B cell (primary cell): ENCODE measurements at places on chromosomes 3 and 15.
A peak's percentile ranks its signal among the peaks of the same experiment; 100 is the strongest.

DNA sequence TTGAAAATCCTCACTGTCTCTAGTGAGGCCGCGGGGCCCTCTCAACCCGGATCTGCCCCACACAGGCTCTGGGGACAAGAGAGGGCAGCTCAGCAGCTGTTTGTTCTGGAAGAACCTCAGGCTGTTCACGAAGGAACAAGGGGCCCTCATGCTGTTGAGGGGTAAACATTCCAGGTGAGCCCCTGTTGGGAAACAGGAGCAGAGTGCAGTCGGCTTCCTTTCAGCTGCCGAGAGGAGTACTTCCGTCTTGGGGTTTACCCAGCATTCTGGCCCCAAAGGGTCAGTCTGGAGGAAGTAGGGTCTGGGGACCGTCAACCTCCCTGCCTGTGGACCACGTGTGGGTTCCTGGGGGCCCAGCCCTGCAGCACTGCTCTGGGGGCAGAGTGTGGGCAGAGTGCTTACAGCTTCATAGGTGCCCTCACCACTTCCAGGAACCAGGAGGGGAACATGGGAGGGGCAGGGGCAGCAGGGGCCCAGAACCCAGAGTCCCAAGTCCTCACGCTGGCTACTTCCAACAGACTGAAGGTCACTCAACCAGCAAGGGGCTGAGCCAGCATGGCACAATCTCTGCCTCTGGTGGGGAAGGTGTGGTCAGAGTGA lies 49.2 kb upstream of the CTSH start:
- DNase-seq = no peak

DNA sequence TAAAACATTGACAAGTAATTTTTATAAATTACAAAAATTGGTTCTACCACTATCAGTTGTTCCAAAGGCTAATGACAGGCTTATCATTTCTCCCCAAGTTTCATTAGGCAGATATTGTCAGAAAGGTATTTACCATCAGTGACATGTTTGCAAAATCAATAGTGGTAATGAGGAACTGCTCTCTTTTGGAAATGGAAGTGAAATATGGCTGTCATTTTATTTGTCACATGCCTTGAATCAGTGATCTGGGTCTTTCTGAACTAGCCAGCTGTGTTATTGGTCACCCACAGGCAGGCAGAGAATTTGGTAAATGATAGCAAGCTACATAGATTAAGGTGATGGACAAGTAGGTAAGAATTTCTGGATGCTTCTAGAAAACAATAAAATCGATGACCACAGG lies 268.0 kb upstream of the ARHGEF26 start:
- DNase-seq = no peak

GRCh38 chr3:128435561-128435960 lies 31.1 kb downstream of the DNAJB8 start:
- DNase-seq = no peak

DNA sequence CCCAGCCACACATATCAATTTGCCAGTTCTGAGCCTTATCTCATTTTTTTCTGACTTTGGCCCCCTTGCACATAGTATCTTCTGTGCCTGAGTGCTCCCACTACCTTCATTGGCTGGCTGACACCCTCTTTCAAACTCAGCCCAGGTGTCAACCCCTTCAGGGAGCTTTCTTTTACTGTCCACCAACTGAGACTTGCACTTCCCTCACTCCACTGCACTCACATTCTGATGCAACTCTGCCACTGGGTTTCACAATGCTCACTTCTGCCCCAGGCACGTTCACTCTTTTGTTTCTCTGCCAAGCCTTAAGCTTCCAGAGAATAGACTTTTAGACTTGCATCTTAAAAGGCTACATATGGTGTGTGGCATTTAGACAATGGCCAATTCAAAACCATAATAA lies 101.5 kb upstream of the CBLB start:
- no peak for DNase-seq

DNA sequence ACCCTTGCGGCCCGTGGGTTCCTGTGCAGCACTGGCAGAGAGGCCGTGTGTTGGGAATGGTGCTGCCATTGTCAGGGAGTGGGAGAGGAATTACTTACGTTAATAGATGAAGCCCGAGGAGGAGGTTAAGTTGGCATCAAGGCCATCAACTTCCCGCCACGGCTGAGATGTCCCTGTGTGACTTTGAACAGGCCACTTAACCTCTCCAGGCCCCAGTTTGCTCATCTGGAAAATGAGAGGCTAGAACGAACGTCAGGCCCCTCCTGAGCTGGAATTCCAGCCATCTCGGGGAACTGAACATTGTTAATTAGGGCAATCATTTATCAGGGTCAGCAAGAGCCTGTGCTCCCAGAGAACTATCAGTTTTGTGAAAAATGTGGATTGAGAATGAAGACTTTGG lies 91.4 kb upstream of the MYZAP start:
- DNase-seq = no peak

- no peak for DNase-seq
Observed at GRCh38 chr3:182957676-182958266, 22.6 kb downstream of the DCUN1D1 start.

DNA sequence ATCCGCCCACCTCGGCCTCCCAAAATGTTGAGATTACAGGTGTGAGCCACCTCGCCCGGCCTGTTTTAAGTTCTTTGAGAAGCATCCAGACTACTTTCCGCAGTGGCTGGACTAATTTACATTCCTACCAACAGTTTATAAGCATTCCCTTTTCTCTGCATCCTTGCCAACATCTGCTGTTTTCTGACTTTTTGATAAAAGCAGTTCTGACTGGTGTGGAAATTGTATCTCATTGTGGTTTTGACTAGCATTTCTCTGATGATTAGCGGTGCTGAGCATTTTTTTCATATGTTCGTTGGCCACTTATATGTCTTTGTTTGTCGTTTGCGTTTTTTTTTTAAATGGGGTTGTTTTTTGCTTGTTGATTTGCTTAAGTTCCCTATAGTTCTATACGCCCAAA lies 208.4 kb upstream of the DPPA4 start:
- no peak for DNase-seq

DNA sequence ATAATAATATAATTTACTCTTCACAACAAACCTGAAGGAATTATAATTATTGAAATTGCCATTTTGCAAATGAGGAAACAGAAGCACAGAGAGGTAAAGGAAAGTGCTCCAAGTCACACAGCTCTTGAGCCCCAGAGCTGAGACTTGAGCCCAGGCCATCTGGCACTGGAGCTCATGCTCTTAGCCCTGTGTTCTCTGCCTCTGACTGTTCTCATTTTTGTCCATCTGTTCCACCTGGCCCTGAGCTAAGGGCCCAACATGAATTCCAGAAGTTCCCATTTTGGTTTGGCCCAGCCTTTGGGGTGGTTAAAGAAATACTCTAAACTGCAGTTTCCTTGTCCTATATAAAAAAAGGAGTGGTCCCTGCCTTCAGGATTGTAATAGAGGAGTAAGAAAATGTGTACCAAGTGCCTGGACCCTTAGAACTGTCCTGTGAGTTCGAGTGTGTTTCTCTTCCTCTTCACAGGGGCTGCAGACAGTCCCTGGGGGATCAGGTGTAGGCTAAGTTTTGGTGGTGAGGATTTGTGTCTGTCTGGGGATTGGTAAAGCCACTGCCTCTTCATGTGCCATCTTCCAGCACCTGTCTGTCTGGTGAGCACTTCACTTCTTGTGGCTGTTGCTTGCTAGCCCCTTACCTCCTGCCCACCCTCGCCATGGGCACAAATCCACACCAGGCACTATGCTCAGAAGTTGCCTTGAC lies 91.8 kb downstream of the DNAJB8 start:
- peak; percentile 32 for DNase-seq

DNA sequence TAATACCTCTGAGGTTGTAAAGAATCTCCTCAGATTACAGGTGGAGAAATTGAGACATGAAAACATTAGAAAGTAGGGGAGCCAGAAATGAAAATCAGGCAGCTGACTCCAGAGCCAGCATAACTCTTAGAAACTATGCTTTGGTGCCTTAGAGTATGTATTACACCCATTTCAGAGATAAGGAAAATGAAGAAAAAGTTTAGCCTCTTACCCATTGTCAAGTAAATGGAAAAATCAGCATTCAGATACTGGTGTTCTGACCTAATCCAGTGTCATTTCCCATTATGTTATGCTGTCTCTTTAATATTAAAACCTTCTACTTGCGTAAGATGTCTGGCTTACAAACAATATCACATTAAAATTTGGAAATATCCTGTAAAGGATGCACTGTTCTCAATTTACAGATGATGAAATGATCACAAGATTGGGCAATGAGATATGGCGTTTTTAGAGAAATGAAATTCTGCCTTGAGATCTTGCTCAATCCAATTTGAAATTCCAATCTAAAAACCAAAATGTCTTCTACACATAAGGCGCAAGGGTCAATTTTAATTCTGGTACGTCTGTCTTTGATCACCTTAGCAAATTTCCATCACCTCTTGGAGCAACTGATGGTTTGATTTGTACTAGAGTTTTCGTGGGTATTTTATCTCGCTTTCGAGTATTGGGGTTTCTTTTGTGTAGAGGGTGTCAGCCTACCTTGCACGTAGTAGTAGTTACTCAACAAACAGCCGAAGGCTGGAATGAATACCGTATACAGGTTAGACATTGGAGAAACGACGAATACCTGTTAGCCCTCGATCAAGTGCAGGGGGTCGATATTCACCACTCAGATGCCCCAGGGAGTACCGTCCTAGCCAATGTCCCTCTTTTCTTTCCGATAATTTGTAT lies 902 bp upstream of the ZCWPW2 start:
- no peak for DNase-seq

DNA sequence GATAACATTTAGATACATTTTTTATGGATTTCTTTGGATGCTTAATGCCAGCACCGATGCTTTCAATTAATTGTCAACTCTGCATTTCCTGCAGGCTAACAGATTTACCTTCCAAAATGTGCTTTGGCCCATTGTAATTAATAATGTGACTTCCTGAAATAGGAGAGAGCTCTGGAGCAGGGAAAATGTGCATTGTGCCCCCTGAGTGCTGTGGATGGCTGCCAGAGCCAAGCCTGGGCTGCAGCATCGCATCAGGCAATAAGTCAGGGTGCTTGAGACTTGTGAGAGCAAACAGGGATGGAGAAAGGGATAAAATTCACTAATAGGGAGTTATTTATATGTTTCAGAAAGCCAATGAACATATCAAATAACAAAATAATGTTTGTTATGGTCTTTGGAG lies 133.8 kb downstream of the MOBP start:
- no peak for DNase-seq

DNA sequence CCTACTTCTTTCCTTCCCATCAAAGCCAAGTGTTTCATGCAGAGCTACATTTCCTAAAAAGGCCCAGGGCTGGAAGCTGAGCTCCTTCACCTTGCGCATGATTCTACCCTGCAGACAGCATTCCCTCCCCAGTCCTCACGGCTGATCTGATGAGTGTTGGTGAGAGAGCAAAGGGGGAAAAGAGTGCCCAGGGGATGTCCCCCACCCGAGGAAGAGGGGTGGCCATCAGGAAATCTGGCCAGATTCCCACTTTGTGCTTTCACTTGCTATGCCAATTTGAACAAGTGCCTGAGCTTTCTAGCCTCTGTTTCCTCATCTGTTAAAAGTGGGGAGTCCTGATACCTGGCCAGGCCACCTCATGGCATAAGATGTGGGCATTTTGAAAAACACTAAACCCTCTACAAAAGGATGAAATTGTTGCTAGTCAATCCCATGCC lies 231.0 kb upstream of the TLE3 start:
- no peak for DNase-seq

GRCh38 chr3:162512488-162512887 lies 1015.9 kb downstream of the OTOL1 start:
- DNase-seq = no peak

DNA sequence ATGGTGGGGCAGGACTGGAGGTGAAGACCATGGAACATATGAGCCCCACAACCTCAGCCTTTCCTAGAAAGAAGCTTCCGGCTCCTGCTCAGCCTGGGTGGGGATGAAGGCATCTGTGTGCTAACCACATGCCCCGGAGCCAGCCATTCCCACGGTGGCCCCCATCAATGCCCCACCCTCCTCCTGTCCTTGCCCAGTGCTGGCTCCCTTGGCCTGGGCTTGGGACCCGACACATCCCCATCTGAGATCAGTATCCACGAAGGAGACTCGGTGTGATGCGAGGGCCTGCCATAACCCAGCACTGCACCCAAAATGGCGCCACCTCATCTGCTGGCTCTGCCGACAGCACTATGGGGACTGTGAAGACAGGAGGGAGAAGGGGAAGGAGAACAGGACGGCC lies 16.5 kb upstream of the PLXND1 start:
- DNase-seq = no peak

- no peak for DNase-seq
Observed at GRCh38 chr15:27232876-27233275, 261.9 kb downstream of the GABRG3 start.

DNA sequence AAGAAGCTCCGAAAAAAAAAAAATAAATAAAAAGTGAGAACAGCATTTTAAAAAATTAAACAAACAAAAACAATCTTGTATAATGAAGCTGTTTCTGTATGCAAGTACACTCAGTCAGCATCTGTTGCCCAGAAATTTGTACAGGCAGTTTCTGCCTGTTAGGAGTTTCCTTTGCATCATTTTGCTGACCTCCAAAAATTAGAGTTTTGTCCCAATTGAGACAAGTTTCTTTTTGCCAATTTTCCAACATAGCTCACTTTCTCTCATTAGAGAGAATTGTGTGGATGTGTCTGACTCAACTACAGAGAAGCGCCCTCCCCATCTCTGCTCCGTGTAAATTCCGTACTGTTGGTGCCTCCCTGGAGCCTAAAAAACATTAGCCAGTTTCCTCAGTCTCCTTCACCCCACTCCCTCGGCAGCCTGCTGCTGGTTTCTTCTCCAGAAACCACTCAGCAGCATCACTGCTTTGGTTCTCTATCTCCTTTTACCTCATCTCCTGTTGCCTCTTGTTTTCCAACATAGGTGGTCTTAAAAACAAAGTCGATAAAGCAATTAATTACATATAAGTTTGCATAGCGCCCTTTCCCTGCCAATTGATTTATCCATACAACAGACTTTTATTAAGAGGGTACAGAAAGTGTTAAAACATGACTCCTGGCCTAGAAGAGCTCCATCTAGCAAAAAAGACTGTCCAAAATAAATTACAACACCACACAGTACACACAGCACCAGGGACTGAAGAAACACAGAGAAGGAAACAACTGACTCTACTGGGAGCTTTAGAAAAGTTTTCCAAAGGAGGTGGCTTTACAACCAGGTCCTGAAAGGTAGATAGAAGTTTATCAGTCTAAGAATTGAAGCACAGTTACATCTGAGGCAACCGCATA lies 286.7 kb downstream of the SHOX2 start:
- no peak for DNase-seq

- DNase-seq = no peak
Observed at GRCh38 chr15:53985562-53985961, 7.3 kb downstream of the UNC13C start.

DNA sequence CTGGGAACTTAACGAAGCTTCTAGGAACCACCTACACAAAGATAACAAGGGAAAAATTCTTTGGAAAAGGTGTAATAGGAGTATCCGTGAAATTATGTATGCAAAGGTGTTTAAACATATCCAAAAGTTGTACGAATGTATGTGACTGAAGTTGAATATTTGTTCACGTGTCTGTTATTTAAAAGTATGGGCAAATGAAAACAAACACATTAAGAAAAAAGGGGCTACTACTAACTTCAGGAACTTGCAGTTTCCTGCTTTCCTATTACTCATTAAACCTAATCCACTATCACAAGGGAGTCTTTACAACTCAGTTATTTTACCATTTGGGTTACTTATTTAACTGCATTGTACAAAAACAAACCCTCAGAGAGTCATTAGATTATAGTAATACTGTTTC lies 33.9 kb upstream of the GRAMD1C start:
- DNase-seq = no peak

GRCh38 chr15:77989296-77990143 lies 88.0 kb downstream of the TBC1D2B start:
- DNase-seq = no peak

GRCh38 chr3:130014526-130014925 lies 40.0 kb downstream of the TRH start:
- no peak for DNase-seq
